ENCODE measurements at places on chromosomes 5 and 9.

GRCh38 chr5:181170237-181170825 lies 22.9 kb downstream of the OR2V2 start:
- no peak for DNase-seq

- no peak for DNase-seq
These were observed 114.8 kb downstream of the FGF18 start for GRCh38 chr5:171534043-171534895.

- DNase-seq, result no peak
These were observed 42.7 kb upstream of the AKNA start for GRCh38 chr9:114430457-114430856.

GRCh38 chr5:91487420-91487819 lies 104.3 kb upstream of the ARRDC3 start:
- DNase-seq, result no peak

DNA sequence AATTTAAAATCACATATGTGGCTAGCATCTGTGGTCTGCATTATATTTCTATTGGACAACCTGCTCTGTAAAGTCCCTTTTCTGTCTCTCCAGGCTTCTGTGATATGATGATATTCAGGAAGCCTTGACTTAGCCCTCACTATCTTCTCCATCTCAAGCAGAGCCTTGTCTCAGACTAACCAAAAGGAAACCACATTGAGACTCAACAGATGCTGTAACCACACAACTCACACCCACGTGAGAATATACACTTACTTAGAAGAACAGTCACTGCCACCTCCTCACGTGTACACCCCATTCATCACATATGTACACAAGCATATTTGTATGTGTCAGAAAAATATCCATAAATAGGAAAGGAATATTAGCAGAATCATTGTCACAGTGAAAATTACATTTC lies 33.6 kb downstream of the HTR4 start:
- DNase-seq, result no peak

GRCh38 chr9:7209016-7209715 lies 451.4 kb downstream of the KDM4C start:
- no peak for DNase-seq

DNA sequence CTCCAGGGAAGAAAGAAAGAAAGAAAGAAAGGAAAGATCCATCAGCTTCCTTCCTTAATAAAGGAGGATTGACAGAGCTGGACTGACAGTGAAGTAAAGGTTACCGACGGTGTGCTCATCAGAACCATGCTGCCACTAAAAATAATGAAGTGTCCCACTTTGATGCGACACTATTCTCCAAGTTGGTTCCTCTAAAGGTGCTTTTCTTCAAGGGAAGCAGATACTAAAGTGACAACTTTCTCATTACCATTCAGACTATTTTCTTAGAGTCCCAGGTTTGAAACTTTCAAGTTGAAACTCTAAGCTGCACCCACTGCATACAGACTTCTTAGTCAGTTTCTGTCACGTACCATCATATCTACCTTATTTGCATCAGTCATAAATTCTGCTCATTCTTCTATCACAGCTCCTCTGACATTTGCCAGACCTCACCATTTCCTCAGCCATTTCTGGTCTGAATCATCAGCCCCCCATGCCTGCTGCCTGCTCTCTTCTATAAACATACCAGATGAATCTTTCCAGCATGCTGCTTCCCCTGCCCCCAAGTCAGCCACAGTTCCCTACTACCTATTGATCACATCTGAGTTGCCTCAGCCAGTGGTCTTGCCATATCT lies 177.6 kb downstream of the DEPDC1B start:
- no peak for DNase-seq

- DNase-seq, result no peak
These were observed 72.0 kb downstream of the ACTBL2 start for GRCh38 chr5:57410374-57411320.

- DNase-seq, result no peak
These were observed 84.8 kb upstream of the NEURL1B start for GRCh38 chr5:172556262-172556661.

- no peak for DNase-seq
These were observed 2.8 kb downstream of the CACNA1B start for GRCh38 chr9:137880160-137880975.

DNA sequence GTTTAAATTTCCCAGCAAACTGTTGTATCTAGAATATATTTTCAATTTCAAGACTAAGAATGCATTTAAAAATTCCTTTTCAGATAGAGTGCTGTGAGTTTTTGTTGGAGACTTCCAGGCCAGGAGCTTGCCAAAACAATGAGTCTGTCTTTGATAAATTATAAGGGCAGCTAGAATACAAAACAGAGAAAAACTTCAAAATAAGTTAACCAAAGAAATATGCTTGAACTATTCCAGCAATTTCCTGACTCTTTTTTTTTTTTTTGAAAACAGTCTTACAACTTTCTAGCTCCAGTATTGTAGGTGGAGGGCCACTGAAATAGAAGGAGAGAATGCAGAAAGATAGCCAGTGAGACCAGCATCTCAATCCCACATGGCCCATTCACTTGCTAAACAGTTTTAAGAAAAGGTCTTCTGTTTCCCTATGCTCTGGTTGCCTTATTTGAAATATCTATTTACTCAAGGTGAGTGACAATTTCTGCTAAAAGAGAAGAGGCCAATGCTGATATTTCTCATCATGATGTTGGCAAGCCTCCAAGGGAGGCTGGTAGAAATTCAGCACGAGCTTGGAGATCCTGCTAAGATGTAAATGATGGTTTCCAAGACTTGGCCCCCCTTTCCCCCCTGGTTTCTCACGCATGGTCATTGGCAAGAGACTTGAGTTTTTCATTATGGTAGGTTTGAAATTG lies 103.2 kb downstream of the USP20 start:
- no peak for DNase-seq

- DNase-seq, result no peak
These were observed 13.2 kb downstream of the VAV2 start for GRCh38 chr9:133978899-133979272.

DNA sequence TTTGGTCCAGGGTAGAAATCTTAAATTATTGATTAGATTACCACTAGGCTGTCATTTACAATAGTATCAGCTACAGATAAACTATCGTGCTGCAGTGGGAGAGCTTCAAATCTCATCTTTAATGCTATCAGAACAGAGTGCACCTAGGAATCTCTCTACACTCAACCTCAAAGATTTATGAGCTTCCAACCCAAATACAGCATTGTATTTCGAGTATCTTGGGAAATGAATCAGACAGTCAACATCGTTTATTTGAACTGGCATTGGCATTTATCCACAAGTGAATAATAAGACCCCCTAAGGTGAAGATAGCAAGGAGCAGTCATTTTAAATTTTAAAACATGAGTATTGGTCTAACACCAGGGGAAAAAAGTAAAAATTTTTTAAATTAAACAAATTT lies 1203.2 kb downstream of the CDH12 start:
- DNase-seq, result no peak

DNA sequence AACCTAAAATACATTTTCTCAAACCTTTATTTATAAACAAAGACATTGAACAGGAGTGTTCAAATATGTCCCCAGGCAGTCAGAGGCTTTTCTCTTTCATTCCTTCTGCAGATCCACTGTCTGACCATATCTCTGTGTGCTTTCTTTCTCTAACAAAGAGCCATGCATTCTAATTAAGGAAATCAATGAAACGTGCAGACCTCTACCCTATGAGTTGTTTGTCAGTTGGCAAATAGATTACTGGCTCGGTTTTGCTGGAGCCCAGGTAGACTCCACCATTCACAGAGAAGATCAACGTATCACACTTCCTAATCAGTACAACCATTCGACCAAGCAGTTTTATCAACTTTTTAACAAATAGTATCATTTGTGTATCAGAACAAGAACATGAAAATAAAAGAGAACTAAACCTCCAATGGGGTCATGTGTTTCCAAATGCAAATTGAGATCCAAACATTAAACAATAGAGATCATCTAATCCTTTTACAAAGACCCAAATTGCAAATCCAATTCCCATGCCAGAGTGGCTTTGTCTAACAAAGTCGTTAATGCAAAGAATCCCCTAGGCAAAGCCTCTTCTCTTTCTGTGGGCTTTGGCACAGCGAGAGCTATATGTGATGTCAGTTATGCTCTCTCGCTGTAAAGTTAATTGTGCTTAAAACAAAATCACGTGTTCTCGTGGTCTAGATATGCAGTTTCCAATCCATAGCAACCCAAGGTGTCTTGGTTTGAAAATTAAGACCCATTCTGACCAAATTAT lies 16.8 kb downstream of the KLF4 start:
- no peak for DNase-seq

GRCh38 chr5:137573376-137573775 lies 74.2 kb upstream of the SPOCK1 start:
- DNase-seq, result no peak

- DNase-seq, result no peak
These were observed 85.2 kb downstream of the BASP1 start for GRCh38 chr5:17302604-17303003.

GRCh38 chr9:112043423-112043822 lies 131.7 kb downstream of the SUSD1 start:
- DNase-seq, result no peak

GRCh38 chr9:26158631-26159150 lies 480.4 kb upstream of the TUSC1 start:
- DNase-seq, result no peak

GRCh38 chr9:90805006-90805996 lies 3.7 kb downstream of the SYK start:
- DNase-seq, result no peak

GRCh38 chr5:132199116-132199680 lies 28.5 kb downstream of the P4HA2 start:
- no peak for DNase-seq

- no peak for DNase-seq
These were observed 113.2 kb upstream of the ELL2 start for GRCh38 chr5:96074870-96075269.

GRCh38 chr5:127785098-127785927 lies 82.1 kb downstream of the CCDC192 start:
- no peak for DNase-seq

GRCh38 chr5:135124724-135125123 lies 90.7 kb upstream of the PITX1 start:
- no peak for DNase-seq

- no peak for DNase-seq
These were observed 48.3 kb upstream of the TCERG1 start for GRCh38 chr5:146398826-146399225.

DNA sequence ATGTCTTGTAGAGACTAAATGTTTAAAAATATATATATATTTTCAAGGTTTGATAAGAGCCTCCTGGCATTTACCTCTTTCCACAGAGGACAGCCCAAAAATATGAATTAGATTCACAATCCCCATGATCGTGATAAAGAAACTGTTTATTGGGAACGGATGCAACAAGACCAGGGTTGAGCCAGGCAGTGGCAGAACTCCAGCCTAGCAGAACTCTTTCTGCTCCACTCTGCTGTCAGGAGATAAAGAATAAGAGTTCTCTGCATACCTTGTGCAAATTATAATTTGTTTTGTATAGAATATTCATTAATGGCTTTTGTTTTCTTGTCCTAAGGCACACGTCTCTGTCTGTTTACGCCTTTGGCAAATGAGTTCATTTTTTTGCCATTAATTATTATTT lies 472.2 kb downstream of the TUSC1 start:
- DNase-seq, result no peak

DNA sequence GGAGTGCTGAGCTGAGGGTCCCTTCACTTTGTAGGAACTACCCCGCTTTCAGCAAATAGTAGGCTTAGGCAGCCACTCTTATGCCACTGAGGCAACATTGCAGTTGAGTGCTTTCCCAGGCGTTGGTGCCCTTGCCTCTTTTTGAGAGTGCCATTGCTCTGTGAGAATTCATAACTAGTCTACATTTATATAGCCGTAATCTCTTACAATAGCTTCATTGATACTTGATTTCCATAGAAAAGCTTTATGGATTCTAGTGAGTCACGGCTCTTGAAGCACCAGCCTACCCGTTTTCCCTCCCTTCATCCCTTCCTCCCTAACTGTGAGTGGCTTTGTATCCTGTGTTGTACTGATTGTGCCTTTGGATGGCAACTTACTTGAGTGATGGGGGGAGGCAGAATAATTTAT lies 283.9 kb downstream of the AOPEP start:
- DNase-seq, result no peak

- no peak for DNase-seq
These were observed 25.4 kb downstream of the DAB2 start for GRCh38 chr5:39399135-39400036.

- DNase-seq, result no peak
These were observed 43.8 kb downstream of the STOM start for GRCh38 chr9:121326130-121326838.

DNA sequence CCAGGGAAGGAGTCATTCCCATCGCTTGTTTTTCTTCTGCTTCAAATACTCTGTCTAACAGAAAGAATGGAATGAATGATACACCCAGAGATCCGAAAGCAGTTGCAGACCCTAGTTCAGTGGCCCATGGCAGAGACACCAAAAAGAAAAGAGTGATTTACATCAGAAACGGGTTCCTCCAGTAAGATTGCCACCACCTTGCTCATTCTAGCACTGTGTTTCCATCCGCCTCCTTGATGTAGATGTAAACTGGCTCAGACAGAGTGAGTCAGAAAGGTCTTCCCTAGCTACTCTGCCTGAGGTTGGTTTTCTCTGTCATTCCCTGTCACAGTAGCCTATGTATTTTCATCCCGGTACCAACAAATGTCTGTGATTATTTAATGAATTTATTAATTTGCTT lies 15.9 kb upstream of the CLINT1 start:
- DNase-seq, result no peak

GRCh38 chr5:135244620-135245021 lies 154.4 kb downstream of the MACROH2A1 start:
- DNase-seq, result no peak

GRCh38 chr9:136614967-136615623 lies 47.6 kb upstream of the EGFL7 start:
- no peak for DNase-seq

GRCh38 chr5:140249536-140249935 lies 53.4 kb downstream of the PFDN1 start:
- no peak for DNase-seq

DNA sequence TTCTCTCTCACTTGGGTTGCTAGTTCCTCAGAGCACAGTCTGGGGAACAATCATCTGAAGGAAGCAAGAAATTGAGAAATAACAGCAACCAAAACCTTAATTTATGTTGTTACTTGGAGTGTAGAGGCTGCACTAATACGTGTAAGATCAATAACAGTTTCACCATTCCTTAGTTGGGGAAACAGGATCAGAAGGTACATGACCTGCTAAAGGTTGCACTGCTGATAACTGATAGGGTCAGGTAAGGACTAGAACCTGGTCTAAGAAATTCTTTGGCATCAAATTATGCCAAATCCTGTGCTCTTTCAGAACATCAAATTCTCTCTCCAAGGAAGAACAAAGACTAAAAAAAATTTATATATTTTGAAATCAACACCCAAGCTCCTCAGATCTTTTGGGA lies 278.6 kb upstream of the C9orf72 start:
- DNase-seq, result no peak

DNA sequence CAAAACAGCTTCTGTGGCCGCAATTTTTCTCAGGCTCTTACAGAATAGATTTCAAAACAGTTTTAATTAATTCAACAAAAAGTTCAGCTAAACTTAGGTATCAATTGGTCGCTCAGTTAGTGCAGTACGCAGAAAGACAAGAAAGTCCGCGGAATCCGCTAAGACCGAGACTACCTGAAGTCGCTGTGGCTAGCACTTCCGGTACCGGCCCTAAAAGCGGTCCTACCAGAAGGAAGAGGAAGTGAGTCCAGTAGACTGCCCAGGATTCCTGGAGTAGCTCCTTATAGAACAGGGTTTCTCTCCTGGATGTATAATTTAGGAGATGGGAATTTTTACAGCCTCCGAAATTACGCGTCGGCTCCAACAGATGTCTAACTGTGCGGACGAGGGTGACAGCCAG lies 16.6 kb upstream of the PCDHB2 start:
- DNase-seq, result no peak

GRCh38 chr5:43427306-43427705 lies 15.1 kb upstream of the CCL28 start:
- no peak for DNase-seq

GRCh38 chr9:97136421-97136820 lies 97.5 kb upstream of the CTSV start:
- DNase-seq, result no peak

Data from stimulated activated CD8-positive, alpha-beta memory T cell treated with anti-CD3 and anti-CD28 coated beads, Interleukin-7, amount 100 ng/mL, for 1 hour (primary cell).